ENCODE measurements at places on chromosomes 1 and 21.

GRCh38 chr1:178483251-178483957, 13.4 kb downstream of the CLEC20A start:
- DNase-seq, result no peak

DNA sequence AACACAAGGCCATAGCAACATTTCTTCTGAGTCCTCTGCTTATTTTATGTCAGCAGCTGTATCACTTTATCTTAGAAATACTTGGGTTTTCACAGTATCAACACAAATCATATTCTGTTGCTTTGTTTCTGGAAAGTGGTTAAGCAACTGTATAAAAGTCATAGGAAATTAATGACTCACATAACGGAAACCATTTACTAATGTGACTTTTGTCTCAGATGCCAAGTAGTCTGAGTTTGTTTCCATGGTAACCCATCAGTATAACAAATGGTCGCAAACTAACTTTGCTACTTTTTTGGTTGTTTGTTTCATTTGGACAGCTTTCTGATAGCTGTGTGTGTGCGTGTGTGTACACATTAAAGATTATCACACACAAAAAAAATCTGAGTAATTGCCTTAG, 31.1 kb downstream of the EEIG2 start:
- peak; percentile 94 for DNase-seq

- no peak for DNase-seq
Observed at GRCh38 chr1:32525053-32525452, 14.2 kb upstream of the ZBTB8A start.

GRCh38 chr1:227934476-227935313, 13.0 kb downstream of the WNT9A start:
- DNase-seq, result peak; percentile 72

DNA sequence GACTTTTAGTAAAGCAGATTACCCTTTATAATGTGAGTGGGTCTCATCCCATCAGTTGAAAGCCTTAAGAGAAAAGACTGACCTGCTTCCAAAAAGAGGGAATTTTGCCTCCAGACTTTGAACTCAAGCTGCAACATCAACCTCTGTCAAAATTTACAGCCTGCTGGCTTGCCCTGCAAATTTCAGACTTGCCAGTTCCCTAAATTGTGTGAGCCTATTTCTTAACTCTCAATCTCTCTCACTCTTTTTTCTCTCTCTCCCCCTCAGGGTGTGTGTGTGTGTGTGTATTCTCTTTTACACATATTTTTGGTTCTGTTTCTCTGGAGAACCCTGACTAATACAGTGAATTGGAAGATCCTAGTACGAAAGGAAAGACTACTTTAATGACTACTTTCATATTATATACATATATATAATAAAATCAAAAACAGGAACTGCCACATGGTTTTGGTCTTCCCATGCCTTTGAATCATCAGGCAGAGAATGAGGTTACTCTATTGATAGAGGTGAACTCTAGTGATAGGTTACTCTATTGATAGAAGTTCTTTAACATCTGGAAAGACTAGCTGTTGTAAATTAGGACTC, 6.4 kb downstream of the OR2C3 start:
- DNase-seq, result no peak

- peak; percentile 97 for DNase-seq
Observed at GRCh38 chr21:32463889-32464300, 51.4 kb downstream of the EVA1C start.

DNA sequence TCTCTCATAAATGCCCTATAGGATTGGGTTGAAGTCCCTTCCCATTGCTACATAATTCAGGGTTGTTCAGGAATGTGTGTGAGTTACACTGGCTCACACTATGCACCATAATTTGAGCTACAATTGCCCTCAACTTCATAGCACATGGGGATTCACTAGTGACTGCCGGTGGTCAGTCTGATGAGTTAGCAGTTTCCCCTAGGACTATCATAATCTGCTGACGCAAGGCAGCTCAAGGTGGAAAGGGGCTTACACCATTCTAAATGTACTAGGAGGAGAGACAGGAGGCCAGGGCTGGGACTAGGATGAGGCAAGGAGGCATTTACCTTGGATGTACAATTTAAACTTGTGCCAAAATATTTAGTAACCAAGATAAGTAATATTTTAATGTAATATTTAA, 224.7 kb downstream of the GRIK1 start:
- no peak for DNase-seq

DNA sequence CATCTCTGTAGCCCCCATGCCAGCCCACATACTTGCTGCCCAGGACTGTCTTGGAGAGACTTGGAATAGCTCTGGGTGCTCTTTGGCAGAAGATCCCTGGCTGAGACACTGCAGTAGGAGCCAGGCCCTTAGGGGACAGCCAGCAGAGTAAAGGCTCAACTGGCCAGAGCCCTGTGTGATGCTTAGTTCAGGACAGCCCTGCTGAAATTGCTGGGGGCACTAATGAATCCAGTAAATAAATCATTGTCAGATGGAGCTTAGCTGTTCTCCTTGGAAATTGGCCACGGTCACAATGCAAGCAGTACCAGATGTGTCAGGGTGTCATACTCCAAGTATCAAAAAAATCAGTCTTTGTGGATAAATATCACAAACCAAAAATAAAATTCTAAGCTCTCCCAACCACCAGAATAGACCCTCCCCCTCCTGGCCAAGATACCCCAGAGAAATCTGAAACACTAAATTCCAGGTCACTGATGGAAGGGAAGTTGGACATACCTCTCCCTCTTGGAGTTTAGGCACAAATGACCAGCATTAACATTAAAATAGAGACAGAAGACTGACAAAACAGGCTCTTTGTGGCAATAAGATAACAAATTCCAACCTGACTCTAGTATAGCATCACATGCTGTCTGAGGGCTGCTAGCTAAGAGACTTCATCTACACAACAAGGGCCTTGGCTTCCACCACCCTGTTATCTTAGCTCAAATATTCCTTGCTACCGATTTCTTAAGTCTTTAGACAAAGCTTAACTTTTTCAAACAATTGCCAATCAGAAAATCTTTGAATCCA, 83.2 kb upstream of the DNAH14 start:
- DNase-seq, result no peak

- peak; percentile 91 for DNase-seq
Observed at GRCh38 chr1:162678439-162678838, 46.2 kb downstream of the DDR2 start.

DNA sequence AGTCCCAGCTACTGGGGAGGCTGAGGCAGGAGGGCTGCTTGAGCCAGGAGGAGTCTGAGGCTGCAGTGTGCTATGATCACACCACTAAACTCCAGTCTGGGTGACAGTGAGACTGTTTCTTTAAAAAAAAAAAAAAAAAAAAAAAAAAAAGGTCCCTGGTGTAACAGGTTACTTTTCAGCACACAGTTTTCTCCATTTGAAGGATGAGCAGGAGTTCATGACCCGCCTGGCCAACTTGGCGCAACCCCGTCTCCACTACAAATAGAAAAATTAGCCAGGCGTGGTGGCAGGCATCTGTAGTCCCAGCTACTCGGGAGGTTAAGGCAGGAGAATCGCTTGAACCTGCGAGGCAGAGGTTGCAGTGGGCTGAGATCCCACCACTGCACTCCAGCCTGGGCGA, 12.4 kb downstream of the HNRNPR start:
- no peak for DNase-seq

- peak; percentile 25 for DNase-seq
Observed at GRCh38 chr1:219020386-219020785, 153.3 kb upstream of the LYPLAL1 start.

- DNase-seq, result no peak
Observed at GRCh38 chr21:42846221-42846620, 33.1 kb downstream of the WDR4 start.

- DNase-seq, result no peak
Observed at GRCh38 chr1:91619881-91620280, 119.2 kb downstream of the CDC7 start.

DNA sequence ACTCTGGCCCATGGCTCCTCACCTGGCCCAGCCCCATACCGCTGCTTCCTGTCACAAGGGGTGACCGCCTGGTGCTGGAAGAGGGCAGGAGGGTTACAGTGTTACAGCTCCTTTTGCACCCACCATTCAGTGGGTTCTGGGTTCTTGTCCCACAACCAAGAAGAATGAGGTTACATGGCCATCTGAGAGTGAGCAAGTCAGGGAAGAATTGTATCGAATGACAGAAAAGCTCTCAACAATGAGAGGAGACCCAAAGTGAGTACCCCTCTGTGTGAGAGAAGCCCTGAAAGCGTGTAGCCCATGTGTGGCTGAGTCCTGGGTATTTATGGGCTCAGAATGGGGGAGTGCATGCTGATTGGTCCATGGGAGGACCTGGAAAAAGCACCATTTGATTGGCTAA, 888.5 kb downstream of the ADGRL2 start:
- no peak for DNase-seq

DNA sequence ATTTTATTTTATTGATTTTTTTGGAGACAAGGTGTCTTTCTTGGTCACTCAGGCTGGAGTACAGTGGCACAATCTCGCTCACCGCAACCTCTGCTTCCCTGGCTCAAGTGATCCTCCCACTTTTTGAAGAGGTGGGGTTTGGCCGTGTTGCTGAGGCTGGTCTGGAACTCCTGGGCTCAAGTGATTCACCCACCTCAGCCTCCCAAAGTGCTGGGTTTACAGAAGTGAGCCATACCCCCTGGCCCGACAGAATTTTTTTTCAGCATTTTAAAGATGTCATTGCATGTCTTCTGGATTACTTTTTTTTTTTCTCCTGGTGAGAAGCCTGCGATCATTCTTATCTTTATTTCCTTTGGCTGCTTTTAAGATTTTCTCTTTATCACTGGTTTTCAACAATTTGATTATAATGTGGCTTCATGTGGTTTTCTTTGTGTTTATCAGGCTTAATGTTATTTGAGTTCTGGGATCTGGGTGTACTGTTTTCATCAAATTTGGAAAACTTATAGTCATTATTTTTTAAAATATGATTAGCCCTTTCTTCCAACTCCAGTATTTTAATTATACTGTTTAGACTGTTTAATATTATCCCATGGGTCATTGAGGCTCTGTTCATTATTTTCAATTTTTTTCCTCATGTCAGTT, 23.1 kb upstream of the PTBP2 start:
- no peak for DNase-seq

GRCh38 chr1:25727635-25728286, 72.2 kb upstream of the SELENON start:
- DNase-seq, result peak; percentile 31

GRCh38 chr1:64515427-64515826, 45.5 kb downstream of the CACHD1 start:
- peak; percentile 73 for DNase-seq

DNA sequence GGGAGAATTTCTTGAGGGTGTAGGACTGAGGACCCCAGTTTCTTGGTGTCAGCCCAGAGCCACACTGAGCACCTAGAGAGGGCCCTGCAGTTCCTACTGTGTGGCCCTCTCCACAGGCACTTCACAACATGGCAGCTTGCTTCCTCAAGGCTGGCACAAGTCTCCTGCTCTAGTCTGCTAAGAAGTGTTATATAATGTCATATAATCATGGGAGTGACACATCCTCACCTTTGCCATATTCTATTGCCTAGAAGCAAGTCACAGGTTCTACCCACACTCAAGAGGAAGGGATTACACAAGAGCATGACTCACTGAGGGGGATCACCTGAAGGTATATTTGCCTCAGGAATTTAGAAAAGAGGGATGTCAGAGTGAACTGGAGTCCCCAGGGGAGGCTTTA, 5.5 kb upstream of the SNX27 start:
- no peak for DNase-seq

- DNase-seq, result no peak
Observed at GRCh38 chr1:2393471-2393877, 1.8 kb downstream of the RER1 start.

GRCh38 chr1:119713039-119713748, 1.5 kb downstream of the PHGDH start:
- DNase-seq, result peak; percentile 61

GRCh38 chr1:240092301-240093119, 827 bp downstream of the FMN2 start:
- peak; percentile 73 for DNase-seq

- DNase-seq, result no peak
Observed at GRCh38 chr1:178867670-178868069, 3.2 kb downstream of the ANGPTL1 start.

- peak; percentile 91 for DNase-seq
Observed at GRCh38 chr1:243842978-243843511, 7.0 kb downstream of the AKT3 start.

- no peak for DNase-seq
Observed at GRCh38 chr1:95127380-95127779, 10.2 kb downstream of the TLCD4 start.

DNA sequence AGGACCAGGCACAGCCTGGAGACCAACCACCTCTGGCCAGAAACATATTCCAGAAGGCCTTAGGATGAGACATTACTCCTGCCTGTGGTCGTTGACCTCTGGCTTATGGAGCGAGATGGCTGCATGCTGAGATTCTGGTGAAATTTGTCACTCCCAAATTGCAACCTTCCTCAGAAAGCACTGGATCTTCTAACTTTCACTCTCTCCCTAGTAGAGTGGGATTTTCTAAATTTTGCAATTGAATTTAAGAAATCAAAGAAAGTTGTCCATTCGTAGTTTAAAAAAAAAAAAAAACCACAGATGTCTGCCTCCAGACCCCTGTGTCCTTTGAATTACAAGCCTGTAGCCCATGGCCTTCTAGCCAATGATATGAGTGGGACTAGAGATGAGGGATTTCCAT, 28.6 kb upstream of the IL10 start:
- no peak for DNase-seq

DNA sequence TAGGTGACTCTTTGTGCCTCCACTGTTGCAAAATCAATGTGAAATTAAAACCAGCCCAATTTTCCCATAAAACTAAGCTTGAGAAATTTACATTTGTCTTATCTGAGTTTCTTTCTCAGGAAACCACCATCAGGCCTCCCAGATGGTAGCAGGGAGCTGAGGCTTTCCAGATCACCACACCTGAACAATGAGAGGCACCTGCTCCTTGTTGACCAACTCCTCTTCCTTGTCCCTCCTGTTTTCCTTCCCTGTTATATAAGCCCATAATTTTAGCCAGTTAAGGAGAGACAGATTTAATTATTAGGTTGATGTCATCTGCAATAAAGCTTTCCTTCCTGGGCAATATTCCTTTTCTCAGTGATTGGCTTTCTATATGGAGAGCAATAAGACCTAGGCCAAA, 32.0 kb upstream of the C1orf185 start:
- DNase-seq, result no peak

GRCh38 chr1:51063121-51063520, 38.9 kb upstream of the C1orf185 start:
- peak; percentile 93 for DNase-seq
